HT1080 (cell line): ENCODE measurements at places on chromosomes 12 and 14. TPM values are rescaled to one million over a fixed set of nuclear protein-coding genes. Genes with fewer than 3 reads are reported as not detected.

- DNase-seq, result no peak
Observed at GRCh38 chr14:74463697-74464096, 29.4 kb downstream of the NPC2 start.

DNA sequence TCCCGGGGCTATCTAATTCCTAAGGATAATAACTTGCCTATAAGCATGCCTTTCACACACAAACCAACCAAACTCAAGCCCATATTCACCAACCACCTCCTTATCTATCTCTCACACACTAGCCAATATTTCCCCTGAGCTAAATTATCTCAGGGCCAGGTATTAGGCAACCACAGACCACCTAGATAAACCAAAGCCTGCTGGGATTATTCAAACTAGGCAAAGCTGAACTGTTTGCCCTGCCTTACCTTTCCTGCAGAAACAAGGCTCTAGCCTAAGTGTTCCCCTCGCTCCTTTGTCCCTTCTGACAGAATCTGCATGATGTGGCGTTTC lies 114.7 kb upstream of the EEA1 start:
- DNase-seq, result no peak

GRCh38 chr12:94575024-94575423 lies 75.3 kb downstream of the TMCC3 start:
- no peak for DNase-seq

The GLT1D1 gene
- not detected in 2 replicates for total RNA-seq

- DNase-seq, result no peak
Observed at GRCh38 chr14:101025131-101025530, 121.6 kb upstream of the RTL1 start.

The HOXC12 gene
- not detected in 2 replicates for total RNA-seq

GRCh38 chr12:85007836-85008235 lies 28.2 kb downstream of the TSPAN19 start:
- peak; percentile 64 for DNase-seq

The FANCM gene
- total RNA-seq, result 9.5 and 11.3 TPM in 2 replicates

GRCh38 chr14:50605766-50606165 lies 45.8 kb downstream of the ATL1 start:
- peak; percentile 10 for DNase-seq

DNA sequence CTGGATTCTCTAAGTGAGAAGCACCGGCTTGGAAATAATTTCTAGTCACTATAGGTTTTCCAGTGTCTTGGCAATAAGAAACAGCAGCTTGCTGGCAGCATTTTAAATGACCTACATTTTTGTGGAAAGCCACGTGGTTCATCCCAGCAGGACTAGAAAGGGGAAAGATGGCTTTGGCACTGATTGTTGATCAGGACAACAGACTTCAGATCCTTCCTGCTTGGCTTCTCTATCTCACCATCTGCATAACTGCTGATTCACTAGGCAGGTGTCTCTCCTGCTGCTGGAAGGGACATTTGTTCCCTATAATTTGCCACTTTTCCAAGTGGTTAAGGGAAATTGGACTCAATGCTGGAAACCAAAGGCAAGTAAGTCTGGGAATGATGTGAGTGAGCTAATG lies 131.0 kb downstream of the TTC8 start:
- DNase-seq, result no peak
